Ammon's horn (tissue), 1 donor: ENCODE measurements at places on chromosomes 11 and 22.
A peak's percentile ranks its signal among the peaks of the same experiment; 100 is the strongest.

DNA sequence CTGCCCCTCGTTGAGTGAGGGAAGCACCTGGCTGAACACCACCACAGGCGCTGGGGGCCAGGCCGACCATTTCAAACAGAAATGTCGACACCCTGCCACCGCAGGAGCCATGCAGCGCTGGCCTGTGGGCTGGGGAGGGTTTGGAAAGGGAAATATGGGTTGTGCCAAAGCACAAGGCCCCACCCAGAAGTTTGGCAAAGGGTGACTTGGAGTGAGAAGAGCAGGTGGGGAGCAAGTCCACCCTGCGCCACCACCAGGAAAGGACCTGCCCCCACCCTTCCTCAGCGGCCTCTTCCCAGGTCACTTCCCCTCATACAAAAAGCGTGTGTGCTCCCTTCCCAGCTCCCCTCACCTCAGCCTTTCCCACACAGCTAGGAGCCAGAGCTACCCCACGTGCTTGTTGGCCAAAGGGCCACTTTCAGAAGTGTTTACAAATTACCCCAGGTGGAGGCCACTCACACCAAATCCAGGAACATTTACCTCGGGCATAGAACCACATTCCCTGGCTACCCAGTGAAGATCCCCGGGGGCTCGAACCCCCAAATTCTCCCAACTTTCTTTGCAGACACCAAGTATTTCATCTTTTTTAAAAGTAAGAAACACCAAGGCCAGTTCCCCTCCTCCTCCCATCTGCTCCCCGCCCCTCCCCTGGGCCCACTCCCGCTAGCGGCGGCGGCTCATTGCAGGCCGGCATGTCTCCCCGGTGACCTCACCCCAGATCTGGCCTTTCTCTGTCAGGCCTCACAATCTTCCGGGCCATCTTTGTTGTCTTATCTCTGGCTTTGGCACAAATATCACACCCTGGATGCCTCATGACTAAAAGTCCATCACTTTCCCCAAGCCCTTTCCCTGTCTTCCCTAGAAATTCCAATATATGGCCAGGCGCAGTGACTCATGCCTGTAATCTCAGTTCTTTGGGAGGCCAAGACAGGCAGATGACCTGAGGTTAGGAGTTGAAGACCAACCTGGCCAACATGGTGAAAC lies 20.5 kb upstream of the SCGB1A1 start:
- DNase-seq, result no peak

GRCh38 chr11:1422481-1422880 lies 32.7 kb downstream of the BRSK2 start:
- DNase-seq, result no peak

GRCh38 chr11:72535194-72535547 lies 100.8 kb upstream of the CLPB start:
- no peak for DNase-seq

GRCh38 chr11:34499719-34500500 lies 13.7 kb downstream of the ELF5 start:
- DNase-seq, result no peak

GRCh38 chr11:64450168-64450560 lies 91.2 kb downstream of the RPS6KA4 start:
- DNase-seq, result no peak

DNA sequence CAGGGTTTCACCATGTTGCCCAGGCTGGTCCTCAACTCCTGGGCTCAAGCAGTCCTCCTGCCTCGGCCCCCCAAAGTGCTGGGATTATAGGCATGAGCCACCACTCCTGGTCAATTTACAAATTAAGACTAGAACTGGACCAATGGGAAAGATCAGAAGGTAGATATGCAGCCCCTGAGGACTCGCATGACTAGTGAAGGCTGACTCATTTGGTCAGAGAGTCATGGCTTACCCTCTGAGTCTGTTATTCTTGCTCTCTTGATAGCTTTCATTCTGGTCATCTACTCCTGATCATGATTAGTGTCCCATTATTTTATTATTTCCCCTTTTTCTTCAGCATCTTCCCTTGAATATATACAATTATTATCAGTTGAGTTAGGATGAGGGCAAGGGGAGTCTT lies 2.7 kb upstream of the LDHAL6A start:
- DNase-seq, result no peak

GRCh38 chr22:35367331-35367886 lies 13.5 kb upstream of the HMOX1 start:
- no peak for DNase-seq

DNA sequence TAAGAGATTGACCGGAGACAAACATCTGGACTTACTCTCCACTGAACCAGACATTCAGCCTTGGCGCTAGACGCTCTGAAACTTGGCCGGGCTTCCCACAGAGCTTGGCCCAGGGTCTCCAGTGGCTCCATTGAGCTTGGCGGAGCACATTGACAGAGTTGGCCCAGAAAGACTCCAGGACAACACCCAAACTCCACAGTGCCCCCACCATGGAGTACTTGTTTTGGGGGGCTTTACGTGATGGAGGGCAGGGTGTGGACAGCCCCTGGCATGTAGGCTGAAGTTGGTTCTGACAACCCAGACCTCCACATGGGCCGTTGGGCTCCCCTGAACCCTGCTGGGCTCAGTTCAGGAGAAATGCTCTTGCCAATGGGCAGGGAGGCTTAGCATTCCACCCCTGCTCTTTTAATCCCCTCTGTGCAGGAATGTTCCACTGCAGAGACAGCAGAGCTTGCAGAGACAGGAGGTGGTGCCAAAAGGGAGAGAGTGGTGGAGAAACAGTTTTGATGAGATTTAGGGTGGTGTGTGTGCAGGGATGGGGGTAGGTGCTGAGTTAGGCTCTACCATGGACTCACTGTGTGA lies 102.4 kb upstream of the TIMP3 start:
- no peak for DNase-seq

- no peak for DNase-seq
Measured at GRCh38 chr22:22802339-22802970, 85.2 kb upstream of the IGLL5 start.

GRCh38 chr11:119593346-119593745 lies 135.7 kb downstream of the NECTIN1 start:
- no peak for DNase-seq

- peak; percentile 79 for DNase-seq
Measured at GRCh38 chr11:119772641-119773415, 43.8 kb upstream of the NECTIN1 start.

DNA sequence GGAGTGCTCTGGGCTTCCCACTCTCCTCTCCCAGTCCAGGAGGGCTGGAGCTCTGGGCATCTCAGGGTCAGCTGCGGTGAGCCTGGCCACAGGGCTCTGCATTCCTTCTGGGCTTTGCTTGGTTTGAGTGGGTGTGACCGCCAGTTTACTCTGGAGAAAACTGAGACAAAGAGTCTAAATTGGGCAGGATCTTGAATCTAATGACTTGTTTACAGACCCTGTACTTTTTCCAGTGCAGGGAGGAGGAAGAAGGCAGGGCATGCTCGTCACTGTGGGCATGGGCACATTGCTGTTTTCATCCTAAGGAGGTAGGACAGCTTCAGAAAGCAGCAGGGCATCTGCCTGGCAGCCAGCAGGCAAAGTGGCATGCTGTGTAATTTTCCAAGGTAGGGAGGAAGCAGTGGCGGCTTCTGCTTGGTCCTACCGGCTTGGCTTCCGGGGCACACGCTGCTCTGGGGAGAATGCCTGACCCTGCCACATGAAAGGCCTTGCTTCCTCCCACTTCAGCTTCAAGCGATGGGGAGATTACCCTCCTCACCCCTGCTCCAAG lies 22.9 kb downstream of the FLI1 start:
- no peak for DNase-seq

- no peak for DNase-seq
Measured at GRCh38 chr11:114215428-114215827, 80.8 kb upstream of the NNMT start.

DNA sequence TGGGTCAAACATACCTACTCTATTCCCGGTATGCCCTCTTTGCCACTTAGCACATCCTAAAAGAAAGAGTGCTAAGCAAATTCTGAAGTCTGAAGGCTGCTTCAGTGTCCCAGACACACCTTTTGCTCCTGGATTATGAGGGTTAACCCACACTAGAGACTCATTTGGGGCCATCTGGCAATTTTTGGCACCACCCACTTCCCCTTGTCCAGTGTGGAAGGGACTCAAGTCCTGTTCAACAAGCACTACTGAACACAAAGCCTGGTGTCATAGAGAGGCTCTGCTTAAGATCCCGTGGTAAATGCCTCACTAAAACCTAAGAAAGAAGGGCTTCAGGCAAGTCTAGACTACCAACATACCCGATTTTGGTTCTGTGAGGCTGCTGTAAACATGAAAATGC lies 85.8 kb downstream of the SERGEF start:
- DNase-seq, result no peak

DNA sequence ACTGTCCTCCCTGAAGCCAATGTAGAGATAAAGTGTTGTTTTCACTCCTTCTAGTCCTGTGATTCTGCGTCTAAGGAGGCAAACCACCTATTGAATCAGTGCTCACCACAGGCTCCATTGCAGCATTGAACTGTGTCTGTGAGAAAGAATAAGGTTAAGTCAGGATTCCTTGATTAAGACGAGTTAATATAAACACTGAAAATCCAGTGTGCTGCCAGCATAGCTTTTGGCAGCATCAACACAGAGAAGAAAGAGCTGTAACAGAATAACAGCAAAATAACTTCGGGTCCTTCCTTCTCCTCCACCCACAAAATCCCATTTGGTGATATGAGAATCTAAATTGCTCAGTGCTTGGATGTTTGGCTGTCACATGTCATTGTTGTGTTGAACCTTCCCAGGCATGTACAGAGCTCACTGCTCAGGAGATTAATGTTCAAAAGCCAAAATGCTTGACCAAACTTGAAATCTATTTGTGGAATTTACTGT lies 185.2 kb upstream of the DDI1 start:
- no peak for DNase-seq

- peak; percentile 66 for DNase-seq
Measured at GRCh38 chr11:18721561-18722292, 4.3 kb downstream of the IGSF22 start.

DNA sequence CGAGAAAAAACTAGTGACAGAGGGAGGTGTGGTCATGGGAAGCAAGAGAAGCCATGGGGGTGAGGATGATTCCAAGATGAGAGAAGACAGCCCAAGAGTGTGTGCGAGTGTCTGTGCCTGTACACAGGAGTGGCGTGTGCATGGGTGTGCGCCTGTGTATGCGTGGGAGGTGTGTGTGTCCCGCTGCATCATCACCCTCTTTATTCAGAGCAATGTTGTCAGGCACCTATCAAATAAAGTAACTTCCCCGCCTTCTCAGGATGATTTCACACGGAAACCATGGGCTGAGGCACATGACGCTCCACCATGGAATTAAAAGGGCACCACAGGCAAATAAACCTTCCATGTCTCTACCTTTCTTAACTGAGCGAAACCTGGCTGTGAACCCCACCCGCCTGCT lies 24.6 kb downstream of the MS4A10 start:
- DNase-seq, result no peak

DNA sequence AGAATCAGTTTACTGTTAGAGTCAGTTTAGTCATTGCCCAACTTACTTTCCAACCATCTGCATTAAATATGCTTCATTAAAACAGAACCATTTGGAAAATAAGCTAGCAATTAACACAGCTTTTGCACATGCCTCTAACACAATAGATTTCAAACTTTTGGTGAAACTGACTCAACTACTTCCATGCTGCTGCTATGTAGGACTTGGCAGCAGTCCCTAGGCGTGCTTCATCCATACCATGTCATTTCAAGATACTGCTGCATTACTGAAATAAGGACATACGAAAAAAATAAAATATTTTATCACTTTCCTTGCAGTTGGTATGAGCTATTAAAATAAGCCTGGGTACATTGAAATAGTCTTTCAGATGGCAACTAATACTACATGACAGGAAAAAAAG lies 65.5 kb upstream of the SOX6 start:
- DNase-seq, result no peak

DNA sequence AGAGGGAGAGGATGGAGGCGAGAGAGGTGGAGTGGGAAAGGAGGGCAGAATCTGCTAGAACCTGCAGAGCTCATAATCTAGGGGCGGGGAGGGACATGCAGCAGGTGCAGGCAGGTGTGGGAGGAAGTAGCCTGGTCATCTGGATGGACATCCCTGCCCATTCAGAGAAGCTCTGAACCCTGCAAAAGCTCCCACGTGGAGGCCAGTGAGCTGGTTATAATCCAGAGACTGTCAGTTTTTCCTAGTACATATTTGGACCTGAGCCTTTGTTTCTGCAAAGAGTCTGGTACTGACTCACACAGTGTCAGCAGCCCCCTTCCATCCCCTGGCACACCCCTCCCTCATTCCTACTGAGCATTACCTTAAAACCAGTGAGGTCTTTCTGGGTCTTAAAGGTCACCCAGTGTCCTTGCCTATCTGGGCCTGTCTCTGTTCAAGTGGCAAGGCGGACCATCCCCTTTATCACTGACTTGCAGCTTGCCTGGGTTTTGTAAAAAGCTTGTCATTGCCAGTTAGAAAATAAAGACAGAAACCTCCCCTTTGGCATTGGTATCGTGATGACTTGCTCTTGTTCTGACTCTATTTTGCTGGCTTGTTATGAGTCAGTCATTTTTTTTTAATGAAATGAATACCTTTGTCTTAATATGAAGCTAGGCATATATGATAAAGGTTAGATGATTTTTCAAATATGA lies 26.1 kb downstream of the PTPRJ start:
- no peak for DNase-seq

DNA sequence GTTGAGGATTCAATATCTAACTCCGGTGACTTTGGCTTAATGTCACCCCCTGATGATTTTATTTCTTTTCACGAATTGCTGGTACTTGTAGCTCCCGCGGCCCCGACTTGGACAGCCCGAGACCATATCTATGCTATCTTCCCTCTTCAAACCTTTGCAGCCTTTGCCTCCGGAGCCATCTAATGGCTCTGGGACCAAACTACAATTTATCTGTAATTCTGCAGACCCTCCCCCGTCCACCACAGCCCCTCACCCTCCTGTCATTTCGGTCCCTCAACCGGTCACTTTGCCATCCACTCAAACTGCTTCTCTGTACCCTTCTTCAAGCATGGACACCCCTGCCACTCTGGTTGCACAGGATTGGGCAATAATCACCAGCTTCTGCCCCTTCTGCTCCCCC lies 25.7 kb upstream of the ALDH3B2 start:
- no peak for DNase-seq

DNA sequence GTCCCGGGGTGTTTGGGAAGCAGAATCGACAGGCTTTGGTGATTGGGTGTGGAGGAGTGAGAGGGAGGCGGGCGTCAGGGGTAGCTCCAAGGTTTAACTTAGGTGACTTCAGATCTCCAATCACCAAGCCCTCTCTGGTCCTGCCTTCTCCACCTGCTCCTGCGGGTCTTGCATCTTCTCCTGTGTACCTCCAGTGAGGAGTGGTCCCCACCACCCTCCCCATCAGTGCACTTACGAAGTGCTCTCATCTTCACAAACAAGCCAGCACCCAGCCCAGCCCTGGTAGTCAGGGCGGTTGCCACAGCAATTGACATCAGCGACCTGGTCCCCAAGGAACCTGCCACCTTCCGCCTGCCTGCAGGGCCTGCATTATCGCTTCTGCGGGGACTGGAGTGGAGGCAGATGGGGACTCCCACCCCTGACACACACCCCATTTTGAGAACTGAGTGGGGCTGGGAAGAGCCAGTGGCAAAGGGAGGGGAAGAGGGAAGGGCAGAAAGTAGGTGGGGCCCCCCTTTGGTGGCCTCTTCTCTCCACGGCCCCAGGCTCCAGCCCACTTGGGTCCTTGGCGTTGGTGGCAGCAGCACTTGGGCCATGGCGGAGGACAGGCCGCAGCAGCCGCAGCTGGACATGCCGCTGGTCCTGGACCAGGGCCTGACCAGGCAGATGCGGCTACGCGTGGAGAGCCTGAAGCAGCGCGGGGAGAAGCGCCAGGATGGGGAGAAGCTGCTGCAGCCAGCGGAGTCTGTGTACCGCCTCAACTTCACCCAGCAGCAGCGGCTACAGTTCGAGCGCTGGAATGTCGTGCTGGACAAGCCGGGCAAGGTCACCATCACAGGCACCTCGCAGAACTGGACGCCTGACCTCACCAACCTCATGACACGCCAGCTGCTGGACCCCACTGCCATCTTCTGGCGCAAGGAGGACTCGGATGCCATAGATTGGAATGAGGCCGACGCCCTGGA lies at the start of gene OMP:
Gene OMP, plus strand, starts transcription at position 595 of the 965 bp plus-strand sequence. Its CDS starts 0 bp downstream, at position 595.
- no peak for DNase-seq
